ENCODE measurements at places on chromosomes 2 and 18.

DNA sequence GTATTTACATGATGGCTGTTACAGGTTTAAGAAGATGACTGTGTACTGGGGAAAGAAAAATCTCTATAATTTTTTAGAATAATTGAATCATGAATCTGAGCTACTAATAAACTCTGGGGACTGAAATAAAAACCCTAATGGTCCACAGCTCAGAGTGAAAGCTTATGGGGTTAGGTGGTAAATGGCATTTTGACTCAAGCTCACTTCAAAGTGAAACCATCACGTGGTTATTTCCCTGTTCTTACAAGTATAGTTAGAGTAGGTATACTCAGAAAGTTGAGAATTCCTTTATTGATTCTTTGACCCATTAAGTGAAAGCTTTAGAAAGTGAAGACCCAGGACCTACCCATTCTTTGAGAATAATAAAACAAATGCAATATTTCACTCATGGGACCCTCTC, 626.2 kb upstream of the SETBP1 start:
- H3K4me1 ChIP-seq = no peaks in the 10 kb centered on the region
- no peak overlapping the region for H3K4me3 ChIP-seq
- H3K27ac ChIP-seq = no peak overlapping the region
- H3K27me3 ChIP-seq = no peaks in the 10 kb centered on the region

DNA sequence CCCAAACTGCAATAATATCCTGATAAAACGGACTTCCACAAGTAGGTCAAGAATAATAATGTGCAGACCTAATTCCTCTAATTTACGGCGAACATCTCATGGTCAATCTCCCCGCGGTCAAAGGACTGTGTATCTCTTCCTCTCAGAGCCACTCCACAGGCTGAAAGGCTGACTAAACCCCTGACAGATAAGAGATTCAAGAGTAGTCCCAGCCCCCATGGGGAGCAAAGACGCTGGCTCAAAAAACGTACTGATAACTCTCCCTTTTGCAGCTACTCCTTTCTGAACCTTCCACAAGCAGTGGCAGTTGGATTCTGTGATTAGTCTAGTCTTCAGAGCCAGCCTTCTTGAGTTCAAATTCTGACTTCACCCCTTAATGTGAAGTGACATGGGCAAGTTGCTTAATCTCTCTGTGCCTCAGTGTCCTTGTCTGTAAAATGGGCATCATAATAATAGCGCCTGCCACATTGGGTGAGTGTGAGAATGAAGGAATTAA, 19.7 kb upstream of the IL18R1 start:
- H3K27ac ChIP-seq = no peak overlapping the region
- no peaks in the 10 kb centered on the region for H3K4me1 ChIP-seq
- peaks cover 21% of the 10 kb centered on the region for H3K27me3 ChIP-seq
- no peaks in the 10 kb centered on the region for H3K36me3 ChIP-seq

- no peak for DNase-seq
- no peaks in the 10 kb centered on the region for H3K27me3 ChIP-seq
- no peak overlapping the region for H3K27ac ChIP-seq
- no peaks in the 10 kb centered on the region for H3K4me1 ChIP-seq
Measured at GRCh38 chr2:181972431-181973170, 13.1 kb upstream of the PPP1R1C start.

GRCh38 chr2:101386599-101387150, 628 bp downstream of the CREG2 start:
- peak; percentile 32 for DNase-seq
- no peak overlapping the region for H3K27ac ChIP-seq
- H3K36me3 ChIP-seq = peaks cover 16% of the 10 kb centered on the region
- H3K4me1 ChIP-seq = no peaks in the 10 kb centered on the region
- H3K4me3 ChIP-seq = peak overlapping the region; percentile 74

- H3K4me1 ChIP-seq = peaks cover 8% of the 10 kb centered on the region
- no peaks in the 10 kb centered on the region for H3K27me3 ChIP-seq
- no peak for DNase-seq
- no peak overlapping the region for H3K27ac ChIP-seq
Measured at GRCh38 chr2:188787658-188788240, 186.4 kb upstream of the COL3A1 start.

- no peaks in the 10 kb centered on the region for H3K36me3 ChIP-seq
- no peak overlapping the region for H3K4me3 ChIP-seq
- H3K27me3 ChIP-seq = peaks cover 60% of the 10 kb centered on the region
- H3K27ac ChIP-seq = no peak overlapping the region
- DNase-seq = peak; percentile 68
Measured at GRCh38 chr2:16617282-16618266, 48.1 kb downstream of the CYRIA start.

DNA sequence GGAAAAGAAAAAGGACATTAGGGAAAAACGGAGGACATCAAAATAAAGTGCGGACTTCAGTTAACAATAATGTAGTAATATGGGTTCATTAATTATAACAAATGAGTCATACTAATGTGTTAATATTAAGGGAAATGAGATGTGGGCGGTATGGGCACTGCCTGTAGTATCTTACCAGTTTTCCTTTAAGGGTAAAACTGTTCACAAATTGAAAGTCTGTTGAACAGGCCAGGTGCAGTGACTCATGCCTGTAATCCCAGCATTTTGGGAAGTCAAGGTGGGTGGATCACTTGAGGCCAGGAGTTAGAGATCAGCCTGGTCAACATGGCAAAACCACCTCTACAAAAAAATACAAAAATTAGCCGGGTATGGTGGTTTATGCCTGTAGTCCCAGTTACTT, 56.8 kb upstream of the PMAIP1 start:
- H3K27me3 ChIP-seq = no peaks in the 10 kb centered on the region
- no peak overlapping the region for H3K4me3 ChIP-seq
- no peak for DNase-seq

GRCh38 chr2:98483257-98483861, 38.7 kb downstream of the INPP4A start:
- H3K4me1 ChIP-seq = peaks cover 86% of the 10 kb centered on the region
- H3K36me3 ChIP-seq = peaks cover 16% of the 10 kb centered on the region

DNA sequence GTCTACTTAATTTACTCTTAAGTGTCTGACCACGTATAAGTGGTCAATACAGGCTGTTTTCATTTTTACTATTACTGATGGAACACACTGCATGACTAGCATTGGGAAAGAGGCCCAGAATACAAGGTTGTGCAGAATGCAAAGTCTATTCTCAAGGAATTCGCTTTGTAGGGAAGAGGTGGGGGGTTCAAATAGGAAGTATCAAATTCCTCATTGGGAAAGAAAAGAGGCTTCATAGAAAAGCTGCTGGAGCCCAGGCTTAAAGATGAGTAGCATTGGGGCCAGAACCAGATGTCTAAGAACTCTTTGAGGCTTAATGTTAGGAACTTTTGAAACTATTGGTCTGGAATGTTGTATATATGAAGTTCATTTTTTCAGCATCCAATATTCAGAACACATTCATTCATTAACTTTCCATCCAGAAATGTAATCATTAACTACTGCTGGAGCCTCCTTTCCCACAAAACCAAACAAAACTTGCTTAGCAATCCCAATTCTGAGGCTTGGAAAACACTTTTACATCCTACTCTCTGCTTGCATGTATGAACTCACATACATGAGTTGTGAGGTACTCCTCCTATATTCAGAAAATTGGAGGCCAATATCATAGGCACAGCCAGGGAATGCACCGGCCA, 994 bp upstream of the LRATD1 start:
- peak overlapping the region; percentile 54 for H3K27ac ChIP-seq
- DNase-seq = no peak
- peaks cover 14% of the 10 kb centered on the region for H3K4me1 ChIP-seq
- H3K36me3 ChIP-seq = peaks cover 40% of the 10 kb centered on the region
- no peaks in the 10 kb centered on the region for H3K27me3 ChIP-seq

- H3K36me3 ChIP-seq = no peaks in the 10 kb centered on the region
- H3K27ac ChIP-seq = no peak overlapping the region
- no peak for DNase-seq
Measured at GRCh38 chr18:9319333-9319732, 15.2 kb upstream of the TWSG1 start.

DNA sequence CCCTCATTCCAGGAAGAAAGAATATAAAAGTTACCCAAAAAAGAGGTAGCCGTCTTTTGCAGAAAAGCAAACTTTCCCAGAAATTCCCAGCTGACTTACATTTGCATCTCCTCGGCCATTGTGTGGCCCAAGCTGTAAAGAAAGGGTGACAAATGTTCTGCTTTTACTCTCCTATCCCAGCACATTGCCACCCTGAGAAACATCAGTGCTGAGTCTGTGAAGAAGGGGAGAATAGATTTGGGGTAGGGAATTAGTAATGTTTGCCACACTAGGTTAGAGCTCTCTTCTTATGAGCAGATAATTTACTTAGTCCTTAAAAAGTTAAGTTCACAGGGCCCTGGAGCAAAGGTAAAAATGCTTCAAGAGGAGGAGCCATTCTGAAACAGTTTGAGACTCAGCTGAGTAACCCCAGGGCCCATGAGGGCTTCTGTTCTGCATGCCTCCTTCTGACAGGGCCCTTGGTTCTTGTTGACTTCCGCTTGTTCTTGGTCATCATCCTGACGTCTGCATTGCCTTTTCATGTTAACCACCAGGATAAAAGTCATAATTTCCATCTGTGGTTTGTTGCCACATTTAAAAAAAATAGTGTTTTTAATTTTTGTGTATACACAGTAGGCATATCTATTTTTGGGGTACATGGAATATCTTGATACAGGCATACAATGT, 550.7 kb downstream of the RNF144A start:
- no peaks in the 10 kb centered on the region for H3K4me1 ChIP-seq
- no peak for DNase-seq
- H3K36me3 ChIP-seq = no peaks in the 10 kb centered on the region
- no peak overlapping the region for H3K27ac ChIP-seq

- no peak for DNase-seq
- no peaks in the 10 kb centered on the region for H3K36me3 ChIP-seq
- H3K4me1 ChIP-seq = no peaks in the 10 kb centered on the region
- no peaks in the 10 kb centered on the region for H3K27me3 ChIP-seq
- no peak overlapping the region for H3K4me3 ChIP-seq
Measured at GRCh38 chr2:150690870-150691269, 203.4 kb upstream of the RND3 start.

DNA sequence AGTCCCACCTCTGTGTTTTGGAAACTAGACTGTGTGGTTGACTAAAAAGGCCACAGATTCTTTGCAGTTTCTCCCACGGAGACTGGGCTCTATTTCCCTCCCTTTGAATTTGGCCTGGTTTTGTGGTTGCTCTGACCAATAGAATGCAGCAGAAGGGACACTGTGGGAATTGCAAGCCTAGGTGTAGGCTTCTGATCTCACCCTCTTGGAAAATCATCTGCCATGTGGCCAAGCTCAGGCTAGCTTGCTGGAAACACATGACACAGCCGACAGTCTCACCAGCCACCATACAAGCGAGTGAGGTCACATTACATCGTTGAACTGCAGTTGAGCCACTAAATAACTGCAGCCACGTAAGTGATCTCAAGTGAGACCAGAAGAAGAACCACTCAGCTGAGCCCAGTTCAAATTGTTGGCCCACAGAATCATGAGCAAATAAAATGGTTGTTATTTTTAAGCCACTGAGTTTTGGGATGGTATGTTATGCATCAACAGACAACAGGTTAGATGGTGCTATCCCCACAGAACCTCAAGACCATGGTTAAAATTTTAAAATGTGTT, 319.1 kb upstream of the MEX3C start:
- H3K4me1 ChIP-seq = peaks cover 16% of the 10 kb centered on the region
- no peak overlapping the region for H3K4me3 ChIP-seq
- no peaks in the 10 kb centered on the region for H3K36me3 ChIP-seq
- H3K27ac ChIP-seq = no peak overlapping the region

GRCh38 chr2:166115589-166115988, 12.2 kb downstream of the SCN1A start:
- no peaks in the 10 kb centered on the region for H3K27me3 ChIP-seq
- H3K4me1 ChIP-seq = no peaks in the 10 kb centered on the region
- H3K36me3 ChIP-seq = no peaks in the 10 kb centered on the region
- DNase-seq = no peak

- H3K36me3 ChIP-seq = no peaks in the 10 kb centered on the region
- DNase-seq = no peak
- H3K4me1 ChIP-seq = no peaks in the 10 kb centered on the region
- no peak overlapping the region for H3K4me3 ChIP-seq
Measured at GRCh38 chr2:236805800-236806531, 236.3 kb downstream of the ACKR3 start.

DNA sequence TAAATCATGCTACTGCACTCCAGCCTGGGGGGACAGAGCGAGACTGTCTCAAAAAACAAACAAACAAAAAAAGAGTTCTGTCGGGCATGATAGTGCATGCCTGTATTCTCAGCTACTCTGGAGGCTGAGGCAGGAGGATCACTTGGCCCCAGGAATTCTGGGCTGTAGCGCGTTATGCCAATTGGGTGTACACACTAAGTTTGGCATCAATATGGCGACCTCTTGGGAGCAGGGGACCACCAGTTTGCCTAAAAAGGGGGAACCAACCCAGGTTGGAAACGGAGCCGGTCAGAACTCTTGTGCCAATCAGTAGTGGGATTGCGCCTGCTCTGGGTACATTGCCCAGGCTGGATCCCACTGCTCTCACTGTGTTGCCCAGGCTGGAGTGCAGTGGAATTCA, 49.7 kb downstream of the SDC1 start:
- H3K4me3 ChIP-seq = no peak overlapping the region
- H3K4me1 ChIP-seq = peaks cover 14% of the 10 kb centered on the region
- no peak for DNase-seq
- no peaks in the 10 kb centered on the region for H3K27me3 ChIP-seq

GRCh38 chr2:235268535-235268934, 225.3 kb upstream of the AGAP1 start:
- no peak overlapping the region for H3K27ac ChIP-seq
- no peak overlapping the region for H3K4me3 ChIP-seq
- peaks cover 27% of the 10 kb centered on the region for H3K27me3 ChIP-seq
- no peaks in the 10 kb centered on the region for H3K36me3 ChIP-seq

GRCh38 chr2:28419443-28420270, 27.0 kb downstream of the FOSL2 start:
- DNase-seq = peak; percentile 66
- H3K36me3 ChIP-seq = peaks cover 39% of the 10 kb centered on the region
- no peak overlapping the region for H3K4me3 ChIP-seq
- H3K4me1 ChIP-seq = peaks cover 30% of the 10 kb centered on the region
- no peak overlapping the region for H3K27ac ChIP-seq
- H3K27me3 ChIP-seq = no peaks in the 10 kb centered on the region

GRCh38 chr2:230658877-230659652, 53.6 kb upstream of the CAB39 start:
- no peak overlapping the region for H3K27ac ChIP-seq
- no peaks in the 10 kb centered on the region for H3K4me1 ChIP-seq
- no peak overlapping the region for H3K4me3 ChIP-seq
- no peak for DNase-seq
- H3K27me3 ChIP-seq = no peaks in the 10 kb centered on the region

DNA sequence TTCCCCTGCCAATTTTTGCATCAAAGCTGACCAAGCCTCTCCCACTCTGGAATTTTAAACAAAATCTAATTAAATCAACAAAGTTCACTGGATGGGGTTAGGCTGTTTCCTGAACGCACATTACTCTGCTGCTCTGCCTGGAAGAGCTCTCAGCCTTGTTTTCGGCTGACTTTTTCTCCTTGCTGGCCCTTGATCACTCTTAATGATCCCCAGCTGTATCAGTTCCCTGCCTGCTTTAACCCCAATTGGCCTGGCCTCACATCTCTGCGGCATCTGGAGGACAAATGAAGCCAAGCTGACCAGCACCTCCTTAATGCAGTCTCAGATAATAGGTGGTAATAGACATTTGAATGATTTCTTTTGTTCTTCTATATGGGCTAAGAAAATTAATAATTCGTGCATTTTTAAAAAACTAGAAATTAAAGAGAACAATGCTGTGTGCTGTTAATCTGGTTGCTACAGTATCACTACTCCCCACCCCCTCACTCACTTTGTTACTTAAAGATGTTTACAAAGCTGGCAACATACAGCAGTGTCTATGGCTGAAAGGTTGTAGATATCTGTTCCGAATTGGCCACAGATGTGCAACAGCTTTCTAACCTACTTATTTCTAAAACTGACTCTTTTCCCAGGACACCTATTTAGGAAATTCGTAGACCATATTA, 415.2 kb upstream of the KCNH7 start:
- no peak for DNase-seq
- no peak overlapping the region for H3K27ac ChIP-seq
- H3K27me3 ChIP-seq = no peaks in the 10 kb centered on the region
- H3K36me3 ChIP-seq = no peaks in the 10 kb centered on the region
- no peaks in the 10 kb centered on the region for H3K4me1 ChIP-seq
